ENCODE measurements at places on chromosomes 4 and X.

DNA sequence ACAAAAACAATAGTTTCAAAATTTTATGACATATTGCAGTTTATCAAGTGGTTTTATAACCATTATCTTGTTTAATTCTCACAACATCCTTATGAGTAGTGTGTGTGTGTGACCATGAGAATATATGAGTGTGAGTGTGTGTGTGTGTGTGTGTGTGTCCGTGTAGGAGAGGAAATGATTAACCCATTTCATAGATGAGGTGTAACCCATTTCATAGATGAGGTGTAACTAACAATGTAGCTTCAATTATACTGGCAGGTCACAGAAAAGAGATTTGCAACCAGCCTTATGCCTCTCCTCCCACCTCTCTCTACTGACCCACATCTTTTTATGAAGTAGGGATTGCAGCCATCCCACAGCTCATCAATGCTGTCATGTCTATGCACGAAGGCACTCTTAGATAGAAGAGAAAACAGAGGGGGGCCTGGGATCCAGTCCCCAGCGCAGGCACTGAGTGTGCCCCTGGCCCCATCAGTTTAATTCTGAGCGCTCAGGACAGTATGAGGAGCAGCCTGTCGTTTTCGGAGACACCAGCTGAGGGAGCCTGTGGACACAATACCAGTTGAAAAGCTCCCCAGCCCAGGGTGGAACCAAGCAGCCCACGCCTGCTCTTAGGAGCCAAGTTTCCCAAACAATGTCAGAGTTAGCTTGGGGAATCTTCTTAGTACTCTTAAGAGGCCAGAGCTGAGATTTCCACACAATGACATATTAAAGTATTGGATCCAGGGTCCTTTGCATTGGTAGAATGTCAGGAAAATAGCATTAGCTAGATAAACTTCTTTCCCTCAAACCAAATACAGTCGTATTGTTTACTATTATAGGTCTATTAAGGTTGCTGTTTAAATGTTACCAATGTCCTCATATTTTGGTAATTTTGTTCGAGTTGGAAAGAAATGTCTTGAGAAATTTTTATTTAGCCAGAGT, 88.6 kb downstream of the PALLD start:
- peaks cover 58% of the 10 kb centered on the region for H3K4me1 ChIP-seq
- H3K27me3 ChIP-seq = no peaks in the 10 kb centered on the region
- peak overlapping the region; percentile 53 for H3K27ac ChIP-seq
- DNase-seq = no peak
- H3K36me3 ChIP-seq = no peaks in the 10 kb centered on the region
- H3K4me3 ChIP-seq = no peak overlapping the region

- no peaks in the 10 kb centered on the region for H3K36me3 ChIP-seq
These were observed 68.7 kb upstream of the SPRY1 start for GRCh38 chr4:123327846-123328429.

GRCh38 chrX:38165023-38165422, 55.6 kb downstream of the SRPX start:
- no peak overlapping the region for H3K27ac ChIP-seq

- H3K27me3 ChIP-seq = no peaks in the 10 kb centered on the region
- no peak overlapping the region for H3K27ac ChIP-seq
- peaks cover 13% of the 10 kb centered on the region for H3K4me1 ChIP-seq
- no peak overlapping the region for H3K4me3 ChIP-seq
- DNase-seq = no peak
These were observed 30.6 kb upstream of the SCML1 start for GRCh38 chrX:17706676-17707075.

- no peak overlapping the region for H3K27ac ChIP-seq
- H3K36me3 ChIP-seq = peaks cover 2% of the 10 kb centered on the region
- H3K4me3 ChIP-seq = no peak overlapping the region
- no peaks in the 10 kb centered on the region for H3K4me1 ChIP-seq
- no peak for DNase-seq
- H3K27me3 ChIP-seq = no peaks in the 10 kb centered on the region
These were observed 18.2 kb downstream of the SLC25A43 start for GRCh38 chrX:119417376-119417775.

DNA sequence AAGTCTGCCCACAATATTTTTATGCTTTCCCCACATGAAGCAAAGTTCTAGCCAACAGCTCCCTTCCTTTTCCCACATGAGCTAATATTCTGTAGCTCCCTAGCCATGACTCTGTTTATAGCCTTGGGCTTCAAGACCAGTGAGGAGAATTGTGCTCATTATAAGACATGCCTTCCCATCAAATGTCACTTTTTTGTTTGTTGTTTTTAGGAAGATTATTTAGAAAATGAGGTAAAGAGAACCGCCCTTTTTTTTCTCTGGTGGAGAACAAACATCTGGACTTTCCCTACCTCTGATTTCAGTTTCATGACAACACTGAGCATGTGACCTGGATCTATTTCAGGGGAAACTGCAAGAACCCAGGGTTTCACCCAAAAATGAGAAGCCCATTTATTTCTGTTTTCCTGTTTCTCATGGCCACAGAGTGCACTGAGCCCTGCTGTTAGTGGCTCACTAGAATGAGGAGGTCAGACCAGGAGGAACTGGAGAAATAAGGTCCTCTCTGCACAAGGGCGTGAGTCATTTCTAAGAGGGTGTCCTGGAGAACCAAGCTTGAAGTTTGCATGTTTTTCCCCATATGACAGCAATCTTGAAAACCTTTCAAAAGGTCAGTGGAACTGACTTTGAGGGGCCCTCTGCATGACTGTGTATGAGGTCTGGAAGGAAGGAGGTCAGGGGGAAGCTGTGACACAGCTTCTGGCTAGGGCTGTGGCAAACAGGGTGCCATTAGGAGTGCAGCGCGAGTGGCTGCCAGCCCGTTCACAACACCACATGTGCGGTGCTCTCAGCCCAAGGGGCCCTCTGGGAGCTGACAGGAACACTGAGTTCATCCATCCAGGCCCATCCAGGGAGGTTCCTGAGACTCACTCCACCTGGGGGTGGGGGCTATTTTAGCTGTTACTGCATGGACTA, 55.2 kb downstream of the CHST7 start:
- no peaks in the 10 kb centered on the region for H3K27me3 ChIP-seq
- no peak for DNase-seq
- H3K4me1 ChIP-seq = no peaks in the 10 kb centered on the region
- no peak overlapping the region for H3K4me3 ChIP-seq

GRCh38 chr4:121198251-121198650, 34.1 kb upstream of the TNIP3 start:
- H3K27ac ChIP-seq = no peak overlapping the region
- no peak for DNase-seq
- no peaks in the 10 kb centered on the region for H3K4me1 ChIP-seq

DNA sequence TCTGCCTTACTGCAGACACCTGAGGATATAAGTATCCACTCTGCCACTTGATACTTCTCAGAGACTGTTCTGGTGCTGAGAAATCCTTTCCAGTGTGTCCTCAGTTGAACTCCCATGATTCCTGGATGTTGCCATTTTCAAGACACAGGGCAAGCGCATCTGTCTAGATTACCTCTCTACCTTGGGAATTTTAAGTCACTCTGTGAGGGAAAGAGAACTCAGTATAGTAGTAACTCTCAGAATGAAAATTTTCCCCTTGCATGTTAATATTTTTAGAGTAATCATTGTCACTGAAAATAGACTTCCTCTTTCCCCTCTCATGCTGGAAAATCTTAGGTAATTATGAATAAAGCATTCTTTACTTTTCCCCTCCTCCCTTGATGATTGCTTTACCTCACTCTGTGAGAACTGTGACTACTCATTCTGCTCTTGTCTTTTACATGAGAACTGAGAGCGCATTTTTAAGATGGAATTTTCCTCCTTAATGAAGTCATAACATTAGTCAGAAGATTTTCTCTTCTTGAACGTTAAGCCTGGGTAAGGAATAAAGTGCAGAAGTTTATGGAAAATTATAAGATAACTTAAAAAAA, 45.0 kb downstream of the TET2 start:
- H3K4me1 ChIP-seq = peaks cover 29% of the 10 kb centered on the region
- no peaks in the 10 kb centered on the region for H3K27me3 ChIP-seq
- no peak for DNase-seq

DNA sequence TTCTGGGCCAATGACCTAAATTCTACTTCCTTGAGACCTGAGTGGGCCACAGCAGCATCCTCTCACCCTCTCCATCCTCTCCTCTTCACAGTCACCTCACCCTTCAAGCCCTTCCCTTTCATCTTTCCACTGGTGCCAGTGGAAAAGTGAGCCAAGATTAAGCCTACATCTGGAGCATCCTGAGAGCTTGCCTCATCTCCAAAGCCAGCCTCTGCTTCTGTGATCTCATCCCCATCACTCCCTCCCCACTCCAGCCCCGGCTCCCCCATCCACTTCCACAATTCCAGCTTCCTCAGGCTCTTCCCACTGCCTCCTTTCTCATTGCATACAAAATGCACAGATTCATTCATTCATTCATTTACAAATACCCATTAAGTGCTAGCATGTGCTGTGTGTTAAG, 10.1 kb upstream of the RASL11B start:
- DNase-seq = no peak
- no peak overlapping the region for H3K4me3 ChIP-seq
- no peak overlapping the region for H3K27ac ChIP-seq
- H3K4me1 ChIP-seq = peaks cover 16% of the 10 kb centered on the region

- no peaks in the 10 kb centered on the region for H3K36me3 ChIP-seq
- H3K4me1 ChIP-seq = no peaks in the 10 kb centered on the region
- no peak for DNase-seq
- no peaks in the 10 kb centered on the region for H3K27me3 ChIP-seq
- H3K4me3 ChIP-seq = no peak overlapping the region
These were observed 106.7 kb upstream of the MSX1 start for GRCh38 chr4:4752576-4753401.

- H3K27ac ChIP-seq = no peak overlapping the region
- H3K4me1 ChIP-seq = peaks cover 25% of the 10 kb centered on the region
These were observed 14.7 kb upstream of the GSX2 start for GRCh38 chr4:54085284-54085683.

- H3K27ac ChIP-seq = no peak overlapping the region
- H3K4me3 ChIP-seq = no peak overlapping the region
- H3K27me3 ChIP-seq = no peaks in the 10 kb centered on the region
- H3K4me1 ChIP-seq = peaks cover 28% of the 10 kb centered on the region
- no peaks in the 10 kb centered on the region for H3K36me3 ChIP-seq
These were observed 75.2 kb downstream of the ARHGEF38 start for GRCh38 chr4:105627620-105628019.

DNA sequence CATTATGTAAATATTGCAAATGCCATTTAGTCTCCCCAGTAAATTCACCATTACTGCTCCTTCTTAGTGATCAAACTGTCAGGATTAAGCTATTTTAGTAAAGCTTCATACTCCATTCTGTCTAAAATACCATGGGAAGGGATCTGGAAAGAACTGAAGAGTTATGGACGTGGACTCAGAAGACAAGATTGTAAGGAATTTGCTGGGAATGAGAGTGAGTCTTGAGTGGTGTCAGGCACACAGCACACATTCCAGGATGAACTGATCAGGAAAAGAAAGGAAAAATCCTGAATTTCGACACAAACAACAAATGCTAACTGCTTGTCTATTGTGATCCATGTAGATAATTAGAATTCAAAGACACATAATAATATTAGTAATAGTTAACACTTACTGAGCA, 311.0 kb downstream of the CENPC start:
- H3K36me3 ChIP-seq = no peaks in the 10 kb centered on the region
- no peak overlapping the region for H3K4me3 ChIP-seq
- no peaks in the 10 kb centered on the region for H3K4me1 ChIP-seq
- H3K27me3 ChIP-seq = no peaks in the 10 kb centered on the region
- no peak for DNase-seq

Data from keratinocyte (primary cell).